ENCODE measurements at places on chromosomes 3 and 15.

DNA sequence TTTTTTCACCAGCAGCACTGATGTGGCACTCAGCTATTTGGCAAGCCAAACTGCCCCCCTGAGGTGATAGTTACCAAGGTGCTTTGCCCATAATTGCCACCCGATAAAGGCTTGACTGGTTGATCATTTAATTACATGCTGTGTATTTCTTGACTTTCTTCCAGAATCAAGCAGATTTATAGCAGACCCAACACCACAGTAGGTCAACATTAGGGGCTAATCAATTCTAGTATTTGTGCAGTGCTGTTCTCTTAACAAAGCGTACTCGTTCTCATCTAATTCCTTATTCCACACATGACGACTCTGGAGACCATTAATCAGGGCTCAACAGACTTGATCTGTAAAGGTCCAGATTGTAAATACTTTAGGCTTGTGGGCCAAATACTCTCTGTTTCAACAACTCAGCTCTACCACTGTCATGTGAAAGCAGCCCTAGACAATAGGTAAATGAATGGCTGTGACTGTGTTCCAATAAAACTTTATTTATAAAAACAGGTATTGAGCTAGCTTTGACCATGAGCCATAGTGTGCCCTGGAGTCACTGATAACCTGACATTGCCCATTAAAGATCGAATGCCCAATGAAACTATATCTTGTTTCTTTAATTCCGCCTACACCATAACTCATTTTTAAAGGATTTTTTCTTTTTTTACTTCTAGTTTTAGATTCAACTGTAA lies 119.1 kb upstream of the TMC3 start:
- no peak for DNase-seq

GRCh38 chr15:38793206-38793810 lies 228.7 kb upstream of the RASGRP1 start:
- DNase-seq: no peak

DNA sequence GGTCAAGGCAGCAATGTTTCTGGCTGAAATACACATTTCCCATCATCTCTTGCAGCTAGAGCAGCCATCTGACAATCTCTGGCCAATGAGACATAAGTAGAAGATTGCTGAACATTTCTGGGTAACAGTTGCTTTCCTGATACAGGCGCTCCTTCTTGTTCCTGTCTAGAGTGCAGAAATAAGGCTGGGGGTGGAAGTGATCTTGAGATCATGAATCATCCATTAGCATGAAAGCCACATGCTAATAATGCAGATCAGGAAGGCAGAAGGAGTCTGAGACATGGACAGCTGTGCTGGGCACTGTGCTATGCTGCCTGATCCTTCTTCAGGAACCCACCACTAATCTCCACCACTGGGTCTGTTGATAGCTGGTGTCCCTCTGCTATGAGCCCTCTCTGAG lies 14.8 kb upstream of the TMEM108 start:
- no peak for DNase-seq

DNA sequence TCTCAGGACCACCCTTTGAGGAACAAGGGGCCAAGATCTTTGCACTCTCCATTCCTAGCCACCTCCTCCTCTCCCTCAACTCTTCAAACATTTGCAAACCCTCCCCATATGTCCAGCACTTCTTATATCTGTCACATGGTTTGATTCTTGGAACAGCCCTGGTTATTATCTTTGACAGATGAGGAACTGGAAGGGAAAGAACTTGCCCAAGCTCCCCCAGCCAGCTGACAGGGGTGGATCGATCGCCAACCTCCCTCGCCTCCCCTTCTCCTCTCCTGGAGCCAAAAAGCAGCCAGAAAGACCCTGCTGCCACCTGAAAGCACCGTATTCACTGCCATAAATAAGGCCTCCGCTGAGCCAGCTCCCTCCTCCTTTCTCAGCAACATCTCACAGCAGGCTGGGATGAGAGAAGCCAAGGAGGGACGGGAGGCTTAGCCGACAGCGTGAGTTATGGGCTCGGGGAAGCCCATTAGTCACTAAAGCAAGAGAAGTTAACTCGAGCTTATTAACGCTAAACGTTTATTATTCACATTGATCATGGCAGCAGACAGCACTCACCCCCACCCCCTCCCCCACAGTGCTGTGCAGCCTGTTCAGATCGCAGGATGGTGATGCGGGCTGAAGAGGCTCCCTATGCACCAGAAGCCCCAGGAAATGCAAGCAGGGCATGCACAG lies 22.2 kb upstream of the FGD5 start:
- no peak for DNase-seq

- DNase-seq: no peak
Observed at GRCh38 chr3:156291272-156292123, 171.1 kb downstream of the KCNAB1 start.

DNA sequence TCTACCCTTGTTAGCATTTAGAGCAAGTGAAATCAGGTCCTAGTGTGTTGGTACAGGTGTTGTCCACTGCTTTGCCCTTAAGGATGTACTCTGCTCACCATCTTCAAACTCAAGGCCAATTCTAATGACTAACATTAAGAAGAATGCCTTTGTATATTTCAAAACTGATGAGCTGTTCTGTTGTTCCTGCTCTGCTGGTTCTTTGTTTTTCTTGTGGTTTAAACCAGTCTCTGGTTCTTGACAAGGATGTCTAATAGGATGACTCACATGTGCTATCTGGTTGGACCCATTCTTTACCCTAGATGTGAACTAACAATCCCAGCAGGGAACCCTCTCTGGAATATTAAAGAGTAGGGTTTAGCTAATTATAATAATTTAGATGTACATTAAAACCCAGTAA lies 17.3 kb downstream of the ABHD5 start:
- no peak for DNase-seq

- DNase-seq: no peak
Observed at GRCh38 chr15:39592500-39592899, 11.6 kb downstream of the THBS1 start.

GRCh38 chr3:14768182-14768790 lies 50.5 kb upstream of the FGD5 start:
- DNase-seq: no peak

DNA sequence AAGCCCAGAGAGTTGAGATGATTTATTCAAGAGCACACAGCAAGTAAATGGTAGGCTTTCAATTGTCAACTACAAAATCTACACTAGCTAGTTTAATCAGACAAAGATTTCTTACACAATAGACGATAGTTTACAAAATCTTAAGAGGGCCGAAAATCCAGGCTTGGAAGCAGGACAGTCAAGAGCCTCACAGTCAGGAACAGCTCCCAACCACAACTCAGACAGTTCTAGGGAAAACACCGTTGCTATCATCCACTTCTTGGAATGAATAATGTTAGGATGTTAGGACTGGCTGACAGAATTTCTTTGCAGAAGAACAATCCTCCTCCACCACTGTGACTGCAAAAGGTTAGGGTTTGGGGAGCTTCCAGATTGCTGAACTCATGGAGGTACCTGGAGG lies 290.8 kb upstream of the ZPLD1 start:
- no peak for DNase-seq

- DNase-seq: no peak
Observed at GRCh38 chr3:101725194-101725889, 928 bp downstream of the CEP97 start.

GRCh38 chr3:169772305-169772896 lies 795 bp upstream of the MYNN start:
- peak; percentile 43 for DNase-seq

DNA sequence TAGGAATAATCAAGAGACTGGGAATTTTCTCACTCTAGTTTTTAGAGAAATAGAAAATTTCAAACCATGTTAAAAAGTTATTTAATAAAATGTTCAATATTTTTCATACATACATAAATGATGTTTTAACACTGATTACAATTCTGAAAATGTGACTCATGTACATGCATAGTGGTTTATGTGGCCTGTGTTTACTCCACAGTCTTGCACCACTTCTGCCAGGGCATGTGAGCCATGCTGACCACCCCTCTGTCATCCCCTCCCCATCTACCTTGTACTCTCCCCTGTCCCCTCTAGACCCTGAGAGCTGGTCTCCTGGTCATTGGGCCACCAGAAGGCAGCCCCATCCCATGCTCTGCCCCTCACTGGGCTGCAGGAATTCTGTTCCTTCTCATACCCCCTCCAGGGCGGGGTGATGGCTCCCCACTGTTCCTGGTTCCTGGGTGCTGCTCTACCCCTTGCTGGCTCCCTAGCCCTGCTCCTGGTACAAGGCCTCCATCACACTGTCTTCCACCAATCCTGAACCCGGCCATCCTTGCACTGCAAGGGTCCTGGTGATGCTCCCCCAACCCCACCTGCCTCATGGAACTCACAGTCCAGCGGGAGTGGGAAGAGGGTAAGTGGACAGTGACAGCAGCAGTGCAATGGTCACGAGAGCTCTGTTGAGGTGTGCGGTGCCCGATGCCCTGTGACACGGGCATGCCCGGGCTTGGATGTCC lies 24.2 kb upstream of the SLC41A3 start:
- DNase-seq: no peak

GRCh38 chr3:53269888-53270880 lies 14.4 kb upstream of the TKT start:
- DNase-seq: no peak

DNA sequence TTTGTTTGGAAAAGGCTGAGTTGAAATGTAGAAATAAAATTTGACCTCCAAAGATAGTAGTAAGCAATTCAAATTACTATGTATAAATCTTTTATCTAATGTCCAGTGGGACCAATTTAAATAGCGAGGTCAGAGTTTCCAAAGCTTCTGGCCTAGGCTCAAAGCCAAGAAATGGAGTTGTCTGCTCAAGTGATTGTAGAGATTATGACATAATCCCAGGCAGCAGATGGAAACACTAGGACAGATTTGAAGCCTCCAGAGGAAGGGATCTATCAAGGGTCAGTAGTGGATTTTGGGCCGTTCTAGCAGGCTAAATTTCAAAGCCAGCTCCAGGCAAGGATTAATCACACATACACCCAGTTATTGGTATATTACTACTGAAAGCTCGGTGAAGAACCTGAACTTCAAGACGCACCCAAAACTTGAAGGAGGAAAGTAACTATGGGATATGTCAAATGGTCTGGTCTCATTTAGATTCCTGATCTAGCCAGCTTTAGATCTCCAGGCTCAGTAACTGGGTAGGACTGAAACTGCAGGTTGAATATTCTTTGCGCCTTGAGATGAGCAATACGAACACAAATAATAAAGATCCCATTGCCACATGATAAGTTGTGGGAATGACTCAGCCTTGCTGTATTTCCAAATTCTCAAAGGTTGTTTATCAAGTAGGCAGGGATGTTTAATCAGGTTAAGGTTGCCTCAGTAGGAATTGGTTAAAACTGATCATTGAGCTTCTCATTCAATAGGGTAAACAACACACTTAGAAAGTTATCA lies 30.9 kb upstream of the ARRDC4 start:
- DNase-seq: no peak

- no peak for DNase-seq
Observed at GRCh38 chr15:26620528-26621458, 152.1 kb downstream of the GABRB3 start.
